ENCODE measurements at places on chromosomes 1 and 21. TPM values are rescaled to one million over a fixed set of nuclear protein-coding genes. Genes with fewer than 3 reads are reported as not detected.

- no peak for DNase-seq
Measured at GRCh38 chr1:178037510-178038253, 56.2 kb upstream of the RASAL2 start.

GRCh38 chr1:178724728-178725465 is at the start of gene RALGPS2:
RALGPS2 (plus strand) TSS chr1:178725244; CDS start chr1:178776765, 51,521 bp downstream.
- peak; percentile 65 for DNase-seq

GRCh38 chr1:218488986-218489385 is 143.8 kb downstream of the TGFB2 start:
- DNase-seq: no peak

- DNase-seq: no peak
Measured at GRCh38 chr1:197065559-197065958, 1.5 kb downstream of the F13B start.

DCST1 gene
- total RNA-seq: not detected

RABGGTB gene
- total RNA-seq: 173 TPM

KIAA0040 gene
- total RNA-seq: 21.1 TPM

UQCRHL gene
- 2.8 TPM for total RNA-seq
